ENCODE measurements at places on chromosomes 11 and 22.

GRCh38 chr11:114130629-114131277 lies 71.2 kb downstream of the ZBTB16 start:
- DNase-seq: no peak

GRCh38 chr11:33617672-33618350 lies 82.8 kb downstream of the C11orf91 start:
- DNase-seq: no peak

DNA sequence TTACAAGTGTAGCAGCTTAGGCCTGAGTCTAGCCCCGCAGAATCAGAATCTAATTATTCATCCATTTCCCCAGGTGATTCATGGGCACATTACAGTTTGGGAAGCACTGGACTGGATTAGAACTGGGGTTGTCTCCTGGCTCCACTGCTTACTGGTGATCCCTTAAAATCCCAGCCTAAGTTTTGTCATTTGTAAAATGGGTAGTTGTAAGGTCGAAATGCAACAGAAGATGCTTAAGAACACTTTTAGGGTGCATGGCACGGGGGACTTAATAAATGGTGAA lies 1.3 kb downstream of the STX3 start:
- DNase-seq: no peak

- DNase-seq: no peak
Measured at GRCh38 chr11:102546427-102546826, 15.9 kb upstream of the MMP7 start.

DNA sequence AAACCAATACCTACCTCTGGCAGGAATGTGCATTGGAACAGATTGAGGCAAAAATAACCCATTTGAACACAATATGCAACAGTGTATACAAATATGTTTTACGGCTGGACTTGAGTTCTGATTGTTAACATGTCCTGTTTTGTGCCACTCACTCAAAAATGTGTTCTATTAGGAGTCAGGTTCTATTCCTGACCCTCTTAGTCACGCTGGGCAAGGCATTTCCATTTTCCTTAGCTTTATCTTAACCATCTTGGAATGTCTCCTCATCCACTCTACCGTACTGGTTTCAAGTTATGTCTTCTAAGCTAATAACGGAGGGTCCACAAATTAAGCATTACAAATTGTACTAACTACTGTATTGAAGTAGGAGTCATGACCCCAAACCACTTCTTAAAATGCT lies 78.6 kb downstream of the MAML2 start:
- no peak for DNase-seq

- no peak for DNase-seq
Measured at GRCh38 chr11:73218106-73218829, at the start of gene P2RY2. TSS of gene P2RY2 (plus strand) at chr11:73218281. CDS start at chr11:73234160, 15,879 bp downstream.

GRCh38 chr11:112526699-112527416 lies 266.2 kb upstream of the PLET1 start:
- no peak for DNase-seq

DNA sequence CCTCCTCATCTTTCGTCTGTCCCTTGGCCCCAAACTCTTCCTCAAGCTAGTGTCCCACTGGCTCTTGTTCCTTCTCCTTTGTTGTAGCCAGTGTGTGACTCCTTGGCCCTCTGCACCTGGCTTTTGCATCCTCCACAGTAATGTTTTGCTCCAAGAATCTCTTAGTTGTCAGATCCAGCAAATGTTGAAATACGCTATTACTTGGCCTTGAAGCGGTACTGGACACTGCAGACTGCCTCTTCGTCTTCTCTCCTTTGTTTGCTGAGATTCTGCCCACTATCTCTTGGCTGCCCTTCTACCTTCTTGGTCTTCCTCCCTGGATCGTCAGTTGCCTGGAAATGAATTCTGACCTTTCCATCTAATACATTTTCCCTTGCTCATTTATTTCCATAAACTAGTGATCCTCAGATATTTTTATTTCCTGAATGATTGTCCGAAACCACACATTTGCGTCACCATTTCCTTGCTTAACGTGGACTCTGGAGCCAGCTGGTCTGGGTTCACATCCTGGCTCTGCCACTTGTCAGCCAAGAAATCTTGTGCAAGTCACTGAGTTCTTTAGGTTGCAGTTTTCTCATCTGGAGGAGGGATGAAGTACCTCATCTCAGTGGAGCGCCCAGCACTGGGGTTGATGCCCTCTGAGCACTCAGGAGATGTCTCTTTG lies 113.6 kb downstream of the LDLRAD3 start:
- DNase-seq: no peak

- no peak for DNase-seq
Measured at GRCh38 chr22:38440747-38441350, 14.2 kb downstream of the KCNJ4 start.

GRCh38 chr11:67506426-67507051 lies 1.4 kb upstream of the PITPNM1 start:
- DNase-seq: peak; percentile 29

- no peak for DNase-seq
Measured at GRCh38 chr11:12052676-12053605, 44.5 kb upstream of the DKK3 start.

- no peak for DNase-seq
Measured at GRCh38 chr11:122100756-122101080, 15.3 kb downstream of the BLID start.

DNA sequence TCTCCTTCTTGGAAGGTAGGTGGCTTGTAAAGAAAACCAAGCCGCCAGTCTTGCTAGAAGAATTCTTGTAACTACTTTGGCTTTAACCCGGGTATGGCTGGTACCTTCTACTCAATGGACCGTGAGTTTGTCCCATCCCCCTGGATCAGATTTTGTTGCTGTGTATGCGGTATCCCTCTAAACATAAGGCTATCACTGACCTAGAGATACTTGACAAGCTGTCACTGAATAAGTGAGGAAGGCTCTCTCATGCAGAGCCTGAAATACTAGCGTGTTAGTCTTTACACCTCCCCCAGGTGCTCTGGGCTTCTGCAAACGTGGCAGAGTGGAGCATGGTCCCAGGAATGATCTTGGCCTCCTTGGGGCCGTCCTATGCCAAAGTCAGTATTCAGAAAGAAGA lies 34.5 kb downstream of the GLB1L2 start:
- no peak for DNase-seq

DNA sequence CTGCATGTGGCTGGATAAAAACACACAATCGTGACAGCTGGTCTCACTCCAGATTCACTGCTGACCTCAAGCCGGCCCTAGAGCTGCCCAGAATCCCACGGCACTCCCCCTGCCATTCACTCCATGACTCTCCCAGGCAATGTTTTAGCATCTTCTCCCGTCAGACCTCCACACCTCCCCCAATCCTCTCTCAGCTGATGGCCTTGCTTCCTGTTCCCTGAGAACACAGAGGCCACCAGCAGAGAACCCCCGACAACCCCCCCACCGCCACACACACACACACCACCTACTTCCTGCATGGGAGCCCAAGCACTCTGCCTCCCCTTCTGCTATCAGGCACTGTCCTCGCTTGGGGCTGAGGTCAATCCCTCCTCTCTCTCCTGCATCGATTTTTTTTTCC lies 9.3 kb downstream of the TNKS1BP1 start:
- no peak for DNase-seq

GRCh38 chr11:76135491-76135890 lies 70.8 kb downstream of the WNT11 start:
- DNase-seq: no peak

DNA sequence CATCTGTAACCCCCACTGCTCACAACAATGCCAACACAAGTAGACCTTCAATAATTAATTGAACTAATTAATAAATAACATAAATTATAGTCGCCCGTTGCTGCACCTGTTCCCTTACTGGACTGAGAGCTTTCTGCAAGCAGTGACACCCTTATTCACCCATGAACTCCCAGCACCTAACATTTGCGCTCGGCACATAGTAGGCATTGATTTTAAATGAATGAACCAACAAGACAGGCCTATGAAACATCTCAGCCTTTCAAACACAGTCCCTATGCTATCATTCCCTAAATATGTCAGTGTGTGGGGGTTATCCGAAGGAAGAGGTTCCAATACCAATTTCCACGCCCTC lies 1.1 kb downstream of the THAP12 start:
- no peak for DNase-seq

DNA sequence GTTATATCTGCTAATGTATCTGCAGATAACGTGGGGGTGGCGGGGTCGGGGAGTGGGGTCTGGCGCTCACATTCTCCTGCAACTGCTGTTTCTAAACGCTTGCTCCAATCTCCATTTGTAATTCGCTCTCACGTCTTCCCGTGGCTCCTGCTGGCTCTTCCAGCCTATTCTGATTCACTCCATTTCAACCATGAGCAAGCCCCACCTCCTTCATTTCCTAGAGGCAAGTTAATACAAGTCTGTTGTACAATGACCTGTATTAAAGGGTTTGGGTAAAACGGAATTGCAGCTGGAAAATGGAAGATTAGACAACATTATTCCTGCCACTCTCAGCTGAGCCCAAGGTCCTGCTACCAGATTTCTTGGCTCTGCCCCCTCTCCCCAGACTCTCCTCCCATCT lies 132.3 kb downstream of the CSNK2A3 start:
- DNase-seq: no peak

DNA sequence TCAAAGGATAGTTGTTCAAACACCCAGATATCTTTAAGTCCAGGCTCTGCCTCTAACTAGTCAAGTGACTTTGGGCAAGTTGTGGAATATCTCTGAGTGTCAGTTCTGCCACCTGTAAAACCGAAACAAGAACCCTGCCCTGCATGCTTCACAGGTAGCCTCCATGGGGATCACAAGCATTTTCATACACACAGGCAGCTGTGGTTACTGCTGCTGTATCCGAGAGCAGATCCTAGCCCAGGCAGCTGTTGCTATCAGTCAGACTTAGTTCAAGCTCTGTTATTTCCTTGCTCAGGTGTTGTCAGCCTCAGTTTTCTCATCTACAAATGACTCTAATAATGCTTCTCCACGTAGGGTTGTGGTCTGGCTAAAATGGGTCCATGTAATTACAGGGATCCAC lies 6.5 kb upstream of the RASD2 start:
- DNase-seq: no peak

All from naive thymus-derived CD4-positive, alpha-beta T cell (primary cell).